NCI-H1105 (cell line): ENCODE measurements at places on chromosomes 1 and 21.

DNA sequence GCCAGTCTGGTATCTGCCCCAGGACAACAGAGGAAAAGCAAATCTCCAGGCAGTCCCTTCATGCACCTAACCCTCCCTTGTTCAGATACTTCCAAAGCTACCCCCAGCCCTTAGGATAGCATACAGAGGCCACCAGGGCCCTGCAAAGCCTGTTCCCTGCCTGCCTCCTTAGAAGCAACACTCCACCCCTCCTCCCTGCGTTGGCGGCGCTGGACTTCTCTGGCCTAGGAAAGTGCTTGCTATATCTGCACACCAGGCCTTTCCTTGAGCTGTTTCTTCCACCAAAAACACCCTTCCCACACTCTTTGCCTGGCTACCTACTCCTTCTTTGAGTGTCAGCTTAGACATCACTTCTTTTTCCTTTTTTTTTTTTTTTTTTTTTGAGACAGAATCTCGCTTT lies 61.3 kb downstream of the GRIK3 start:
- no peak for DNase-seq

- no peak for DNase-seq
Observed at GRCh38 chr21:43373362-43374227, 53.3 kb downstream of the SIK1 start.

GRCh38 chr1:19678493-19678892 lies 13.8 kb downstream of the HTR6 start:
- no peak for DNase-seq

DNA sequence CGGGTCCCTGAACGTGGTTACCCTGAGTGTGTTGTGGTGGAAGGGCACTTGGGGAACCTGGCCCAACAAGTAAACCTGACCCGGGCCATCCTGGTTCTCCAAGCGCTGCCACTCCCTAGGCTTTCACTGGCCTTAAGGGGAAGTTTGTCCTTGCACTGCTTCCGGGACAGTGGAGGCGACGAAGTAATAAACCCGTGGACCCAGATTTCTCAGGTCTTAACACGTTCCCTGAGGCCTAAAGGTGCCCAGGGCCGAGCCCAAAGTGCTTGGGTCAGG lies 261 bp upstream of the CCDC24 start:
- no peak for DNase-seq

DNA sequence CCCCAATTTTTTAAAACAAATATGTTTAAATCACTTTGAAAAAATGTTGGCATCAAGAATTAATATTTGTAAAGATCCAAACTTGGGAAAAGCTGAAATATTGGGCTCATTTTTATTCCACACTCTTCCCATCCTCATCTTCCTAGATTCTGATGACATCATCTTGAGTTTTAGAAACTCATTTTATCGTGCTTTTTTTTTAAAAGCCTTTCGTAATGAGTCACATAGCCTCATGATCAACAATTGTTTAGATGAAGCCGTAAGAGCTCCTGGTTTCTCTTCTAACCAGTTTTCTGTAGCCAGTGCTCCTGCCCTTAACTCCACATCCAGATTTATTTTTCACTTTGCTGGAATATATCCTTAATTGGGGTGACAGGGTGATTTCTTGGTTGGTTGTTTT lies 78.6 kb downstream of the POFUT2 start:
- DNase-seq, result no peak

- DNase-seq, result no peak
Observed at GRCh38 chr1:173424782-173425407, 52.2 kb upstream of the PRDX6 start.

- DNase-seq, result no peak
Observed at GRCh38 chr1:194342484-194343262, 1156.3 kb upstream of the B3GALT2 start.

- no peak for DNase-seq
Observed at GRCh38 chr1:244112636-244113035, 61.6 kb downstream of the ZBTB18 start.

GRCh38 chr21:38399103-38399502 lies 99.2 kb downstream of the ERG start:
- DNase-seq, result no peak

GRCh38 chr1:221704306-221704705 lies 37.6 kb downstream of the DUSP10 start:
- DNase-seq, result no peak

DNA sequence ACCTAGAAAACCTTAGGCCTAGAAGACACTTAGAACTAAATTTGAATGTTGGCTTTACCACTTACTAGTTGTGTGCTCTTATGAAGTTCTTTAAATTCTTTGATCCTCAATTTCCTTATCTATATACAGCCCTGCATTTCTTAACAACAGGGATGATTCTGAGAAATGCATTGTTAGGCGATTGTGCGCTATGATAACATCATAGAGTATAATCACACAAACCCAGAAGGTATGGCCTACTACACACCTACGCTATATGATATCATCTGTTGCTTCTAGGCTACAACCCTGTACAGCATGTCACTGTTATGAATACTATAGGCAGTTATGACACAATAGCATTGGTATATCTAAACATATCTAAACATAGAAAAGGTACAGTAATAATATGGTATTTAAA lies 137.4 kb downstream of the CHD1L start:
- DNase-seq, result no peak

DNA sequence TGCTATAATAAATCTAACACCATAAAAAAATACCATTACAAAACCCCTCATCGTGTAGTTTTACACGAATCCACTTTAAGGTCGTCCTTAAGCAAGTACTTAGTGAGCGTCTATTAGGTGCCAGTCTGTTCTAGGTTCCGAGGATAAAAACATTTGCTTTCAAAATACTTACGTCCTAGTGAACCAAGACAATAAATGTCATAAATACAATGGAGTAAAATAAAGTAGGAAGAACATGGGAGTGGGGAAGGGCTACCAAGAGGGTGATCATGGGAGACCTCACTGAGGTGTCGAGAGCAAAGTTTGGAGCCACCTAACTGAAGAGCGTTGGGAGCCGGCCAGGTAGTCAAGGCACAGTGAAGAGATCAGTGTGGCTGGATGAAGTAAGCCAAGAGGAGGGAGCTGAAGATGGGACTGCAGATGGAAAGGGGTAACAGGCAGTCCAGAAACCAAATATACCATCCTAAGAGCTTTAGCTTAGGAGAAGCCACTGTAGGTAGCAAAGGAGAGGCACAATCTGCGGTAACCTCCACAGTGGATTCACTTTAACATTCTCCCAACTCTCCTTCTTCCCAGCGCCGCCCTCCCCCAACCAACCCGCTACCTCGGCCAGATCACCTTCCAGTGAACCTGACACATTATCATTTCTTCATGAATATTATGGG lies 684 bp downstream of the LTN1 start:
- no peak for DNase-seq

GRCh38 chr21:34126269-34126668 lies 52.9 kb downstream of the MRPS6 start:
- no peak for DNase-seq

- no peak for DNase-seq
Observed at GRCh38 chr1:84299536-84300170, 1.9 kb upstream of the SAMD13 start.

DNA sequence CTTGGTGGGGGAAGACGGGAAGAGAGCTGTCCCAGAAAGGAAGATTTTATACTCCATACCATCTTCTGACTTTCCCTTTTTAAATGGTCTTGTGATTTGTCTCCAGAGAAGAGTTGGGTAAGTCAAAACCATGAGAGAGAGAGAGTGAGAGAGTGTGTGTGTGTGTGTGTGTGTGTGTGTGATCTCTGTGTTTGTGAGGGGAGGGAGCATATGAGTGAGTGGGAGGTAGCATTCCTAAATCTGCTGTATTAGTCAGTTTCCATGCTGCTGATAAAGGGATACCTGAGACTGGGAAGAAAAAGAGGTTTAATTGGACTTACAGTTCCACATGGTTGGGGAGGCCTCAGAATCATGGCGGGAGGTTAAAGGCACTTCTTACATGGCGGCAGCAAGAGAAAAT lies 102.0 kb upstream of the VANGL1 start:
- DNase-seq, result no peak

- DNase-seq, result no peak
Observed at GRCh38 chr1:151436985-151437384, 22.3 kb downstream of the POGZ start.

- DNase-seq, result peak; percentile 30
Observed at GRCh38 chr1:231357831-231358354, 19.8 kb downstream of the SPRTN start.

- DNase-seq, result no peak
Observed at GRCh38 chr1:207603777-207604176, 41.2 kb upstream of the CR1L start.

DNA sequence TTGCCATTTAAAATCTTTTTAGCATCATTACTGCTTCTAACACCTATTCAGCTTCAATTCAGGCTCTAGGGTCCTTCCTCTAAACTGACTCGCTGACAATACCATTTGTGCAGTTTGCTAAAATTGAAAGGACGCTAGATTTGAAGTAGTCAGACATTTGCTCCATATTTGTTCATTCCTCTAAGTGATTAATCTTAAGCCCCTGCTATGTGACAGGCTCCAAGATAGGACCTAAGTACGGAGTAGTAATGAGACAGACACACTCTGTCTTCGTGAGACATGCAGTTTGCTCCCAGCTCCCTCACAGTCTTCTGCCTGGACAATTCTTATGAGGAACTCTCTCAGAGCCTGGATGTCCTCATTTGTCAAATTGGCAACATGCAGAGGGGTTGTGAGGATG lies 26.1 kb upstream of the CD53 start:
- DNase-seq, result no peak

DNA sequence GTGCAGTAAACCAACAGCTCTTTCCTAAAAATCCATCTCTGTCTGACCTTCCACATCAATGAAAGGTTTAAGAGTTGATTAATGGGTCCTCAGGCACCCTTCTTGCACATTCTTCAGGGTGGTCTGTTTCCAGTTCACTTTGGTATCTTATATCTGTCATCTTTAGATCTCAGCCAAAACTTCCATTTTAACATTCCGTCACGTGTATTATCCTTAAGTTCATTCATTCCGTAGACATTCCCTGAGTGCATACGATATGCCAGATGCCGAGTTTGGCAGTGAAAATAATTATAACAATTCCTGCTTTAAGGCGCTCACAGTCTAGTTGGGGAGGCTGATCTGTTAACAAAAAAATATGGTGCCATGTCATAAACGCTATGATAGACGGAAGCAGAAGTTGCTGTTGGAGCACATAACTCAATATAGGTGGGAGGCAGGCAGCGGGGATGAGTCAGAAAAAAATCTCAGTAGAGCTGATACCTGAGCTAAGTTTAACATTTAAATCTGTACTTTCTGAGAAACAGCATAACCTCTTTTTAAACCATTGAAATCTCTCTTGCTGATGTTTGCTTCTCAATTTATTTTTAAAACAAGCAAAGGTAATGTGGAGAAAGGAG lies 59.6 kb upstream of the HOOK1 start:
- DNase-seq, result no peak

DNA sequence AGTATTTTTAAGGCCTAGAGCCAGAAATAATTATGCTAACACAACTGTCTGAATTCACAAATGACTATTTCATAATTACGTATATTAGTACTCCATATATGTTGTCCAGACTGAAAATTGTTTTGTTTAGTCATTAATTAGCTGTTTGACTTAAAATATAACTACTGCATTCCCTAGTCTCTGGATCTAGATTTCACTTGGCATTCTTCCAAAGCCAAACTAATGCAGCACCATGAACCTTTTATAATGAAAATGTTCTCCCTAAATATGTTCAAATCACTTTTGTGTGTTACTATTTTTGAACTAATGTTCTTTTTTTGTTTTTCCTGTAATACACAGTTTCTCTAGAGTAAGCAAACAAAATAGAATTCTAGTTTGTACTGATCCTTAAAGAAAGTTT lies 46.1 kb downstream of the CAMTA1 start:
- DNase-seq, result peak; percentile 52
